Gastrocnemius medialis (tissue), 4 donors: ENCODE measurements at places on chromosomes 13 and 19.

DNA sequence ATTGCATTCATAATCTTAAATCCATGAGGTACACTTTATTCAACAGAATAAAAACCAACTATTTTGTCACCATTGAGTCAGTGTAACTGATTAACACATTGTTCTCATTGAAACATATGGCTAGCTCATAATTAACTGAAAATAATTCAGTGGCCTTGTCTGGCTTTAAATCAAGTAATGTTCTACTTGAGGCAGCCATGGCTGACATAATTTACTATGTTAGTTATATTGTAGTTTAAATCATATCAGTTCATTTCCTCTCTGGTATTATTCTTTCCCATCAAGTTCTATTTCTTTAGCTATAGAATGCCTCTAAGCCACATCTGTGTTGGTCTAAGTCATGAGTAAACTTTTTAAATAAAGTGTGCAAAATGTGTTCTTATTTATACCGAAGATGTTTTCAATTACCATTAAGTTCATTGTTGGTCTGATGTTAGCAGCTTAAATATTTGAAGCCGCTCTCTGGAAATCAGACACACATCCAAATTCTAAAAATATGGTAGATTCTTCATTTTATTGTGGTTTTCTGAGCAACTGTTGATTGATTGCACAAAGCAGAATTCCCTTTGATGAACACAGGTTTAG is 393.7 kb downstream of the GPC6 start:
- no peak for DNase-seq

DNA sequence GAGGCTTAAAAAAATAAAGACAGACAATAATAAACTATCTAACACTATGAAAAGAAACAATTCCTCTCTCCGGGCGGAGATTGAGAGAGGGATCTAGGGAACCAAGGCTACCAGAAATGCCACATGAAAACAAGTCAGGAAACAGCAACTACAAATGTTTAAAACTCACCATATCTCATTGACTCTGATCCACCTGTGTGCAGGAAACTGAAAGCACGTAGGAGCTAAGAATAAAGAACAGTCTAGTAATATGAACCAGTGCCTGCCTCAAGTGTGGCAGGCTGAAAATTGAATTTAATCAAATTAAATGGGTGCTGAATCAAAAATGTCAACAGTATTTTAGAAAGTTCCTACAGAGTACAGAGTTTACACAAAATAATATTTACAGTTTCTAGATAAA is 1701.0 kb downstream of the SLITRK5 start:
- DNase-seq = no peak

- DNase-seq = no peak
Measured at GRCh38 chr19:40444825-40445312, 734 bp upstream of the SERTAD3 start.

DNA sequence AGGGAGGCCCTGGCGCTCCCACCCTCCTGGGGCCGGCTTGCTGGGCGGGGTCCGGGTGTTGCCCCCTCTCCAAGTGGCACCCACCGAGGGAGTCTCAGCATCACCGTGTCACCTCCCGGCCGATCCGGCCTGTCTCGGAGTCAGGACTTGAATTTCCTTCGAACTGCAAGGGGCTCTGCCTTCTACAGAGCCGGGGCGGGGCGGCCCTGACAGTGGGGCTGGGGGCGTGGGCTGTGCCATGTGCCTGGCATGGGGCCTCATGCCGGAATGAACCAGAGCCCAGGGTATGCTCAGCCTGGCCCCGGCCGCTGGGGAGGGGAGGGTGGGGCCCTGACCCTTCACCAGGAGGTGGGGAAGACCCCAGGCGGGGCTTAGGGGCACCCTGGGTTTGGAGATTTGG is 47.0 kb upstream of the TCF3 start:
- no peak for DNase-seq

DNA sequence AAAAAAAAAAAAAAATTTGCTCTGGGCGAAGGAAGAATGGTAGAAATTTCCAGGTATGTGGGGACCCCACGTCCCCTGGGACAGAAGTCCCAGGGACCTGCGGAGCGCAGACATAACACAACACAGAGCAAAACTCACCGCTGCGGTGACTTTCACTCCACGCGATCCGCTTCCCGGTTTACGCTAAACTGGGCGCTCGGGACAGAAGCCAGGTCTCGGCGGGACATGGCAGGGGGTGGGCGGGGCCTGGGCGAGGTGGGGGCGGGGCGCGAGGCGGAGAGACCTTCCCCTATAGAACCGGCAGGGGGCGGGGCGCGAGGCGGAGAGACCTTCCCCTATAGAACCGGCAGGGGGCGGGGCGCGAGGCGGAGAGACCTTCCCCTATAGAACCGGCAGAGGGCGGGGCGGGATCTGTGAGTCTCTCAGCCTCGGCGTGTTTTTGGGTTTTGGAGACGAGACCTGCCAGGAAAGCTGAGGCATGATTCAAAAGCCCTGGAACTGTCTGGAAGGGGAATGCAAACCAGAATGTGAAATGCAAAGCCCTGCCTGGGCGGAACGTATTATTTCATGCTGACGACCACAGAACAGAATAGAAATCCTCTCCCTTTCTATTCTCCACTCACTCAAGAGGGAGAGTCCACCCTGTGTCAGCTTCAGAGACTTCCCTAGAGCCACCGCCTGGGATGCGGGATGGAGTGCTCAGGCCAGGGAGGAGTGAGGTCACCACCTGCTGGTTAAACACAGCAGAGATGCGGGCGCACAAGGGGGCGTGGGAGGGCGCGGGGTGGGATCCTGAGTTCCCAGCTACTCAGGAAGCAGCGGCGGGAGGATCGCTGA is 20.2 kb upstream of the ERVV-1 start:
- DNase-seq = peak; percentile 17

DNA sequence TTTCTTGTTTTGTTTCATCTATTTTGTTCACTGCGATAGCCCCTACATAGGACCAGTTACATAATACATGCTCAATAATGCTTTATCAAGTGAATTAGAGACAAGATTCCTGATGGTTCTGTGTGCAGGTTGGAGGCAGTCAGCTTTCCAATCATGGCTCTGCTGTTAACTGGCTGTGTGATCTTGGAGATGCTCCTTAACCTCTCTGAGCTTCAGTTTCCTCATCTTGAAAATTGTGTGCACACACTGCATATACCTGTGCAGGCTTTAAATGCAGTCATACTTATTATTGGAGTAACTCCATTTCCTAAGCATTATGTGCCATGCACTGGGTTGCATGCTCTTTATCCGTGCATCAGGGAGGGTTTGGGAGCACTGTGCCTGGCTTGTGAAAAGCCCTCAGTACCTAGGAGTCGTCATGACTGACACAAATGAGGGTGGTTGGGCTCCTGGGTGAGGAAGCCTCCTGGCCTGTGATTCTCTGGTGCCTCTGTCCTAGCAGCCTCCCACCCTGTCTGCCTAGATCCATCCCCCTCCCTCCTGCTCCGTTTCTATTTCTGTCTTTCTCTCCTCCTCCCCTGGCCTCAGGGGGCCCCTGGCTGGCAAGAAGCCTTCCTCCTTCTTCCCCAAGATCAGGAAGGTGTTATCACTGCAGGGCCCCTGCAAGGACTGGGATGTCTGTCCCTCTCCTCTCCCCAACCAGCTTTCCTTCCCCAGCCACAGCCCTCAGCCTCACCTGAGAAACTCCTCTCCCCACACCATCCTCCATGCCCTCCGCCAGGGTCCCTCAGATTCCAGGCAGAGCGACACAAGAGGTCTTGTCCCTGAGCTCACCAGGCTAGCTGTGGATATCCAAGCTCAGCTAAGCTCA is 8.7 kb downstream of the IFNL1 start:
- no peak for DNase-seq
